ENCODE measurements at places on chromosomes 3 and 15.

- DNase-seq: peak; percentile 41
These were observed 33.5 kb upstream of the LYZL4 start for GRCh38 chr3:42443819-42444436.

DNA sequence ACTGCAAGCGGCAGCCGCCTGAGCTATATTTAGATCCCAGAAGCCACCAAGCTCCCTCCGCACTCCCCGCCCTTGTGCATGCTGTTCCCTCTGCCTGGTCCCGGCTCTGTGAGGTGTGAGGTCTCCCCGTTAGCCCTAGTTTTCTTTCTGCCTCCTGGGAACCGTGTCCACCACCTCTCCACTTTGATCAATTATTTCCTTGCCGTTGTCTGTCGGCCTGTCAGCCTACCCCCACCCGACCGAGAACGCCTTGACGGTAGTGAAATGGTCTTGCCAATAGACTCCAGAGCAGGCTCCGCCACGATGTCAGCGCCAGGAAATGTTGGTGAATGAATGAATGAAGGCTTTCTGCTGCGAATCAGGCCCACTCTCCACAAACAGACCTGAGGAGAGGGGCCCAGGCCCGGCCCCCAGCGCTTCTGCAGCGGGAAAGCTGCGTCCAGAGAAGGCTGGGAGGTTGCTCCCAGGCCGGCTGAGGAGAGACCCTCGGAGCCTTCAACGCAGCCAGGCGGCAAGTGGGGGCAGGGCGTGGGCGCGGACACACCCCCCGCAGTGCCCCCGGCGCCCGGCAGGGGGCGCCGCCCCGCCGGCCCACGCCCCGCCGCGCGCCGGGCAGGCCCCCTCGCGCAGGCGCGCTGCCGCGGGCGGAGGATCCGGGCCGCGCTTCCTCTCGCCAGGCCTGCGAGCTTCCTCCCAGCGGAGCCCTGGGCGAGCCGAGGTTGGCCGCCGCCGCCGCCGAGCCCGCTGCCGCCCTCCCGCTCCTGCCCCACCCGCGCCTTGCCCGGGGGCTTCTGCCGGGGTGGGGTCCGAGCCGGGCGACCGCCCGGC, at the start of gene CSK:
Gene CSK, plus strand, starts transcription at position 650 of the 828 bp plus-strand sequence. CDS start 16,218 bp downstream, outside the sequence.
- peak; percentile 45 for DNase-seq

- DNase-seq: no peak
These were observed 95.6 kb upstream of the THRB start for GRCh38 chr3:24589931-24590880.

DNA sequence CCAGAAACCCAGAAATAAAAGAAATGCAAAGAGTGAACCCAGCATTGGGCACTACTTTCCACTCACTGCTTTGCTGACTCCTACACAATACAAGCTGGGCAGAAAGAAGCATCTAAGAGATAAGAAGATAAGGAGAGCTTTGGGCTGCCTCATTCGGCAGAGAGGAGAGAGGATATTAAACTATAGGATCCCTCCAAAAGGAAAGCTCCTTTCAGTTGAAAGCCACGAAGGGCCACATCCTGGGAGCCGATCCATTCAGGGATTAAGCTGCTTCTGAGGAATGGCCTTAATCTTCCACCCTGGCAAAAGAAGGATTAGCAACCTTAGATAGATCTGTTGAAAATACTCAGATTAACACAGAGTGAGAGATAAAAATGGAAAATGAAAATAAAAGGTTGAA, 274.9 kb upstream of the PPP2R3A start:
- DNase-seq: no peak

- peak; percentile 30 for DNase-seq
These were observed 676 bp downstream of the TCF12 start for GRCh38 chr15:56919031-56919608.

DNA sequence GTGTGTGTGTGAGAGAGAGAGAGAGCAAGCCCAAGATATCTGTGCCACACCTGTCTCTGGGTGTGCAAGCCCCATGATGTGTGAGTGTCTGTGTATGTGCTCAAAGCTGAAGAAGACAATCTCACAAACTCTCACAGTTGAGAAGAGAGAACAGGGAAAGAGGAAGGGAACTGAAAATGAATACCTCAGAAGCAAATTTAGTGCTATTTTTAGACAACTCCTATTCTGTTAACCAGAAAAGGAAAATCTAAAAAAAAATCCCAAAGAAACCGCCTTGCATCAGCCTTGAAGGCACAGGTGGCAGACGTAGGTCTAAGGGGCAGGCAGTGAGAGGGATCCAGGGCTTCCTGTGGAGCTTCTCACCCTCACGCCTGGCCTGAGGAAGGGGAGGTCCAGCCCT, 47.8 kb downstream of the ATP2B2 start:
- no peak for DNase-seq

GRCh38 chr3:140097874-140098635, 163.1 kb downstream of the CLSTN2 start:
- DNase-seq: no peak

GRCh38 chr3:11134794-11135193, 19.5 kb upstream of the HRH1 start:
- no peak for DNase-seq

DNA sequence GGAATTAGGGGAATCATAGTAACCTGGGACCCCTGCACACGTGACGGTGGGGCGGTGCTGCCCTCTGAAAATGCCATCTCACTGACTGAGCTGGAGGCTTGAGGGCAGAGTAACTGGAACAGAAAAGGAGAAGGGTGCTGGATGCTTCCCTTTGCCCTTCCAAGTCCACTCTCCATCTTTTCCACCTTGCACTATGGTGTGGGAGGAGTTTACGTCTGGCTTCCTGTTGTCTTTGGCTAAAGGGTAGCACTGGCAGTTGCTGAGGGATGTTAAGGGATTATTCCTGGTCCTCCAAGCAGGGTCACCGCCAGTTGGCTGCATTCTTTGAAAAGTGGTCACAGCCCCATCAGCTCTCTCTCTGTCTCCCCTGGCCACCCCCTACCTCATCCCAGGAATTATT, 129.4 kb upstream of the SNTN start:
- DNase-seq: no peak

DNA sequence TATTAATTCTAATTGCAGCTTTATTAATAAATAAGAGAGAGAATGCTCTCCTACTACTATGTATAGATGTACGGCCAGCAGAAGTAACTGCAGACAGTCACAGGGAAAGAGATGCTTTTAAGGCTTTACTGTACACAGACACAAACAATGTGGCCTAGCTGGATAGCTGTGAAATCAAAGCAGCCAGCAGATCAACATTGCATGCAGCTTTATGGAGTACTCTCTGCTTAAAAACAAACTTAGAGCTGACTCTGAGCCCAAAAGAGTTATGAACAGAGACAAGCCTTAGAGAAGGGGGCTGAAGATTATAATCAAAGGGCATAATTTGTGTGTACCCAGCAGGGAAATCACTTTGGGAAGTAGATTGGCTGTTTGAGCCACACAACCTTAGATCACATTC, 47.2 kb downstream of the CADM2 start:
- DNase-seq: no peak

- no peak for DNase-seq
These were observed 4.2 kb downstream of the KLF13 start for GRCh38 chr15:31330836-31331235.

All from NCI-H1105 (cell line).